ENCODE measurements at places on chromosomes 3 and 15.
A peak's percentile ranks its signal among the peaks of the same experiment; 100 is the strongest.

DNA sequence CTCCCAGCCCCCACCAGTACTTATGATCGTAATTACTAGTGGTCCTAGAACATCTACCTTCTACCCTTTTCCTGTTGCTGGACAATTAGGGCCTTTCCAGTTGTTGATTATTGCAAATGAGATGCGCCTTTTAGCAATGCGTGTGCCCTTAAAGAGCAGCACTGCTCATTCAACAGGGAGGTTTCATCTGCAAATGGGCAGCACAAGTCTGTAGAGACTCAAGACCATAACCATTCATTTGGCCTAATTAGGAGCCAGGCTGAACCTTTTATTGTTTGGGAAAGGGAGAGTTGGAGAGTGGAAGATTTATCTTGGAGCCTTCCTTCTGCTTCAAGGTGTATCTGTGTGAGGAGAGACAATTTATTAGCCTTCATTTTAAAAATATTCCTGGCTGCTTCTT is 42.3 kb downstream of the BOC start:
- DNase-seq: no peak

- DNase-seq: no peak
Observed at GRCh38 chr15:84398763-84399701, 163.5 kb downstream of the GOLGA6L4 start.

- DNase-seq: no peak
Observed at GRCh38 chr3:9746330-9746729, 3.4 kb upstream of the OGG1 start.

- no peak for DNase-seq
Observed at GRCh38 chr15:39132954-39133600, 447.8 kb upstream of the THBS1 start.

- peak; percentile 58 for DNase-seq
Observed at GRCh38 chr3:119637679-119638477, 22.5 kb downstream of the POPDC2 start.

DNA sequence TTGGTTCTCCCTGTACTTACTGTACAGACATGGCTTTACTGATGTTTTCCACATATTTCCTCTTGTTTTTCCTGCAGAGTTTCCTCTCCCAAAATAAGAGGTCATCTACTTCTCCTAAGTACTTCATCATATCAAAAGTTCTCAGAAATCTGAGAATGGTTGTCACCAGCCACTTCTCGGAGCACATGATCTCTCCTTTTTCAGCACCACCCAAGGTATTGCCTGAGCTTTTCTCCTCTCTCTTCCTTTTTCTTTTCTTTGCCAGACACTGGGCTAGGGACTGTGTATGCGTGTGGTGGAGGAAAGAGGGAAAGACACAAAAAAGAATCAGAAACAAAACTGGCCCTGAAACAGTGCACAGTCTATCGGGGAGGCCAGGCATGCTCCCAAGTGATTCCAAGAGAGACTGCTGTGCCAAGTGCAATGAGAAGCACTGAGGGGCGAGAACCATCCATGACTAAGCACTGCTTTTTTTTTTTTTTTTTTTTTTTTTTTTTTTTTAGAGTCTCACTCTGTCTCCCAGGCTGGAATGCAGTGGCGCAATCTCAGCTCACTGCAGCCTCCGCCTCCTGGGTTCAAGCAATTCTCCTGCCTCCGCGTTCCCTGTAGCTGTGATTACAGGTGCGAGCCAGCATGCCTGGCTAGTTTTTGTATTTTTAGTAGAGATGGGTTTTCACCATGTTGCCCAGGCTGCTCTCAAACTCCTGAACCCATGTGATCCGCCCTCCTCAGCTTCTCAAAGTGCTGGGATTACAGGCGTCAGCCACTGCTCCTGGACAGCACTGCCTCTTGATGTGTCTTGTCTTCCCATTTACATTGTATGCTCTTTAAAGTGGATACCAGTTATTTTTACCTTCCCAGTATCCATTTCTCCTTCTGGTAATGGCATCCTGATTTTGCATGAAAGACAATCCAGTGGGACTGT is 194.0 kb upstream of the FEZF2 start:
- DNase-seq: no peak

DNA sequence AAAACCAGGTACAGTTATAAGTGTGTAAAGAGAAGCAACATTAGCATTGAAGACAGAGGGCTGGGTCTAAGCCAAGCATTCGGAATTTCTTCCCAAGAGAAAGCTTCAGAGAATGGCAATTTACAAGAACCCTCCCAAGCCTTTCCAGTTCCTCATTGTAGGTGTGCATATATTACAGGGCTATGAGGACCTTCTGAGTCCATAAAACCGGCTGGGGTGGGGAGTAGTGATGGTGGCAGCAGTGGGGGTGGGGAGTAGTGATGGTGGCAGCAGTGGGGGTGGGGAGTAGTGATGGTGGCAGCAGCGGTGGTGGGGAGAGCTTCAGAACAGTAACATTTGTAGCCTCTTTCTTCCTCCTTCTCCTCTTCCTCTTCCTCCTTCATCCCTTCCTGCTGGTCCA is 368.7 kb upstream of the UMPS start:
- DNase-seq: no peak

GRCh38 chr3:134846911-134847317 is 51.9 kb downstream of the EPHB1 start:
- no peak for DNase-seq

- DNase-seq: no peak
Observed at GRCh38 chr15:77014132-77015081, 19.5 kb downstream of the PSTPIP1 start.

- DNase-seq: no peak
Observed at GRCh38 chr3:129590215-129590614, 16.3 kb downstream of the PLXND1 start.

DNA sequence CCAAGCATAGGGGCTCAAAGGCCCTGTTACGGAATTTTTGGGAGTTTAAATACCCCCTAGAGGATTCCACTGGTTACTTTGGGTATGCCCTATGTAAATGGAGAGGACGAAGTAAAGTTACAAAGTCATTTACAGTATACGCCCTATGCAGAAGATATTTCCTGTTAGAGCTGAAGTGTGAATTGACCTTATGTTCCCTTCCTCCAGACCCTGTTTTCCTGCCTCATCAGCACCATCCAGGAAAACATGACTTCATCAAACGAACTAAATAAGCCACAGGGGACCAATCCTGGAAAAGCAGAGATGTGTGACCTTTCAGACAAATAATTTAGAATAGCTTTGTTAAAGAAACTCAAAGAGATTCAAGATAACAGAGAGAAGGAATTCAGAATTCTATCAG is 177.4 kb downstream of the SQOR start:
- DNase-seq: no peak

DNA sequence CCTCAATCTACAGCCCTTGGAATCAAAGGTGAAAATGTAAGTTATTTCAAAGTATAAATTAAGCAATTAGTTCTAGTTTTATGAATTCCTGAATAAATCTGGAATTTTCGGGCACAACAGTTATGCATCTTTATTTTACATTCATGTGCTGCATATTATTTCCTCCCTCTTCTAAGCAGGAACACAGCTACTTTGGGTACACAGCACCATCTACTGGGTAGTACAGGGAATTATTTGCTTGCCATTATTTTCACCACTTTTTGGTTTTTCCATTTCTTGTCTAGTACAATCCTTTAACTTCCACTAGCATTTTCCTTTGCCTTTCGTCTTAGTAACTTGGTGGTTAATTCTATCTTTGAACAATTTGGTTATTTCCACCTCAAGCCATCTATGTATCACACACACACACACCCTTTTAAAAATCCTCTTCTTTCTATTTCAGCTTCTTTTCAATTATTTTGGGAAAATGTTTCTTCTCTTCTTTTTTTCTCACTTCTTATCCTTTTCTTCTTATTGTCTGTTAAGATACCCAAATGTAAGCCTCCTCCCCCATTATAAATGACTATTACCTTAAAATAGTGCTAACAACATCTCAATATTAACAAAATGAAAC is 451.0 kb downstream of the MFSD1 start:
- peak; percentile 10 for DNase-seq

- no peak for DNase-seq
Observed at GRCh38 chr3:154148541-154148940, 27.4 kb downstream of the ARHGEF26 start.

- no peak for DNase-seq
Observed at GRCh38 chr3:39453134-39453533, 14.3 kb upstream of the MOBP start.

DNA sequence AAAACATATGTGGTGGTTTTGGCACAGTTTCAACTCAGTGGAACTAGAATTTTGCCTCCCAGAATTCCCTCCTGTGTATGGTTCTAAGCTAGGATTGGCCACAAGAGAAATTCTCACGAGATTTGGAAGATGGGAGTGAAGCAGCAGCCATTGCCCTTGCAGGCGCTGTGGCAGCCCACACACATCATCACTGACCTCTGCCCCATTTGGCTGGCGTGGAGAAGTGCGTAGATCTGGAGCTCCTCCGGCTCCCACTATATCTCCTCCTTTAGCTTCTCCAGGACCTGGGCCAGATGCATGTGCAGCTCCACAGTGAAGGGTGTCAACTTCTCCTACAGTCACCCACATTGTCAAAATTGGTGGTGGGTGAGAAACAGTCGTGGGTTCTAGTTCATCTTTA is 199.6 kb downstream of the EFHB start:
- DNase-seq: no peak

DNA sequence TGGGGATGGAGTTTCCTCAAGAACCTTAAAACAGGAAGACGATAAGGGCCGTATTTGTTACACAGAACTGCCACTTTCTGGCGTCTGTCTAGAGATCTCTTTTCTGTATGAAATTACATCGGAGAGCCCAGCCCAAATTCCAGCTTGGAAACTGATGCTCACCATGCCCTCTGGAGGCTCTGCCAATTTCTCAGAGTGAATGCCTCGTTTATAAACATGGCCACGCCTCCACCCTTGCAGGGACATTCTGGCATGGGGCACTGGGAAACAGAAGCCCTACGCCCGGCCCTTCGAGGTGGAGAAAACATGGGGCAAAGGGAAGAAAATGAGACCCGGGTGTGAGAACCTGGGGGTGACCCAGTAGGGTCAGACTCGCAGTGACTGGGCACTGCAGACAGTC is 53.4 kb upstream of the SEC13 start:
- no peak for DNase-seq

GRCh38 chr3:71201939-71202338 is 381.6 kb downstream of the FOXP1 start:
- DNase-seq: no peak

GRCh38 chr3:16476636-16477035 is 36.9 kb downstream of the RFTN1 start:
- peak; percentile 44 for DNase-seq

DNA sequence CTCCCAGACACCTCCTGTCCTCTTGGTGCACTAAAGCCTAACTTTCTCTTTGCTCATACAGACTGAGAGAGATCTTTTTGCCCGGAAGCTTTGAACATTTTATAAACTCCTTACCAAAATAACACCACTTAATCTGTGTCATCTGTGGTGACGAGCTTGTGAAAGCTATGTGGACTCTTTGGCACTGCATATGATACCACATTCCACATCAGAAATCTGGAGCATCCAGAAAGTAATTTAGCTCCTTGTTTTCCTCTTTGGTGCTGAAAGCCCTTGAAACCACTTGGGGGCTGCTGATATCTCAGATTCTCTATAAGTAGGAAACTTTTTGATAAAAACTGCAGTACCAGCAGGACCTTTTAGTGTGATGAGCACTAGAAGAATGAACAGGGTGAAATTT is 128.3 kb downstream of the ALCAM start:
- no peak for DNase-seq

DNA sequence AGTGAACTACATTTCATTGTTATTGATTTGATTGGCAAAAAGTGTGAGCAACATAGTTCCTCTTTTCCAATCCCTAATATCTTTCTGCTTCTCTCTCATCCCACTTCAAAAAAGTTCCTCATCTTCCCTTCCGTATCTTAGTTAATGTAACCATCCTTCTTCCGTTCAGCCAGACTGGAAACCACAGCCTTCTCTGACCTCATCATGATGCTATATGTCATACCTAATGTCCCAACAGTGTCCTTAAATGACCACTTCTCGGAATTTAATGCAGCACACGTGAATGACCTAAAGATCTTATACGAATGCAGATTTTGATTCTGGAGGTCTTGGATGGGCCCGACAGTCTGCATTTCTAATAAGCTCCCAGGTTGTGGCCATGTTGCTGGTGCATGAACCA is 320.3 kb upstream of the SATB1 start:
- no peak for DNase-seq

GRCh38 chr15:64521726-64522164 is 61.4 kb downstream of the ZNF609 start:
- no peak for DNase-seq

DNA sequence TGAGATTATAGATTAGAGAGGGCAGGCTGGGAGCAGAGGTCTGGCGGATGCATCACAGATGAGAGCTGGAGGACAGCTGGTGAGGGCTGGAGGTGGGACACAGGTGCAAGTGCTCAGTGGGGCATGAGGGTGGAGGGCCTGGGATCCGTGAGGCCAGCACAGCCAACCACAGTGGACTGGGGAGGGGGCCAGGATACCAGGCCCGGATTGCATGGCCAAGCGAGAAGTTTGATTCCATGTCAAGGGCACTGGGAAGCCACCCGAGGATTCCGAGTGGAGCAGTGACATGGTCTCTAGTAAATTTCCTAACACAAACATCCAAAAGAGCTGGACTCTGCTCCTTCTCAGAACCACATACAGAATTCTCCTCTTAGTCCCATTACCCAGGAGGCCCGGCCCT is 44.0 kb upstream of the SLC41A3 start:
- no peak for DNase-seq

- DNase-seq: no peak
Observed at GRCh38 chr15:83723216-83723615, 69.3 kb downstream of the ADAMTSL3 start.

DNA sequence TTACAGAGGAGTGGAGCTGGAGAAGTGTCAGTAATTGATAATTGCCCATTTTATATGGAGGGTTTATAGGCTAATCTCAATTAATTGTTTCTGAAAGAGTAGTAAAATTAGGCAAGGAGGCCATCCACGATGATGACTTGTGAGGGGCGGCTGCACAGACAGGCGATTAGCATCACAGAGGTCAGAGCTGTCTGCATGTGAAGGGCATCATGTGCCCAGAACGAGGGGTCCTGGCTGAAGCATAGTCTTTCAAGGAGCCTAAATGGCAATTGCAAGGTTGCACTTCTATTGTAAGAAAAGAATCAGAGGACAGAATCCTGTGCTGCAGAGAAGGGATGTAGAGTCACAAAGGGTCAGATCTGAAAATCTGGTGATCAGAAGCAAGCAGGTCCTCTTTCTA is 196.6 kb downstream of the EBLN2 start:
- no peak for DNase-seq

- no peak for DNase-seq
Observed at GRCh38 chr3:100044369-100044768, 69.9 kb downstream of the FILIP1L start.

- peak; percentile 43 for DNase-seq
Observed at GRCh38 chr3:31534065-31534425, 1.3 kb downstream of the STT3B start.
